ENCODE measurements at places on chromosomes 5 and 9.
A peak's percentile ranks its signal among the peaks of the same experiment; 100 is the strongest.

- no peaks in the 10 kb centered on the region for H3K4me1 ChIP-seq
- H3K27ac ChIP-seq: no peak overlapping the region
- DNase-seq: no peak
- H3K27me3 ChIP-seq: no peaks in the 10 kb centered on the region
- no peak overlapping the region for H3K4me3 ChIP-seq
Observed at GRCh38 chr5:36423578-36424307, 122.0 kb upstream of the RANBP3L start.

GRCh38 chr9:133700819-133701320 lies 37.3 kb downstream of the SARDH start:
- no peaks in the 10 kb centered on the region for H3K36me3 ChIP-seq
- peaks cover 9% of the 10 kb centered on the region for H3K27me3 ChIP-seq
- DNase-seq: peak; percentile 14
- H3K4me3 ChIP-seq: no peak overlapping the region
- H3K27ac ChIP-seq: no peak overlapping the region

GRCh38 chr9:113628621-113629020 lies 165.1 kb downstream of the RGS3 start:
- peaks cover 10% of the 10 kb centered on the region for H3K4me1 ChIP-seq
- H3K4me3 ChIP-seq: no peak overlapping the region
- no peak overlapping the region for H3K27ac ChIP-seq
- no peaks in the 10 kb centered on the region for H3K27me3 ChIP-seq

- no peak for DNase-seq
- H3K27ac ChIP-seq: no peak overlapping the region
- no peaks in the 10 kb centered on the region for H3K36me3 ChIP-seq
- peaks cover 15% of the 10 kb centered on the region for H3K4me1 ChIP-seq
Observed at GRCh38 chr5:40383749-40384651, 295.7 kb upstream of the PTGER4 start.

- H3K27ac ChIP-seq: peak overlapping the region; percentile 94
- no peaks in the 10 kb centered on the region for H3K36me3 ChIP-seq
- peak overlapping the region; percentile 92 for H3K4me3 ChIP-seq
- H3K4me1 ChIP-seq: peaks cover 33% of the 10 kb centered on the region
Observed at GRCh38 chr5:75054134-75054930, 2.0 kb upstream of the GCNT4 start.

All from sigmoid colon (tissue), 7 donors.